ENCODE measurements at places on chromosomes 11 and 22.

- DNase-seq, result no peak
Measured at GRCh38 chr22:49749885-49750510, 77.7 kb downstream of the BRD1 start.

DNA sequence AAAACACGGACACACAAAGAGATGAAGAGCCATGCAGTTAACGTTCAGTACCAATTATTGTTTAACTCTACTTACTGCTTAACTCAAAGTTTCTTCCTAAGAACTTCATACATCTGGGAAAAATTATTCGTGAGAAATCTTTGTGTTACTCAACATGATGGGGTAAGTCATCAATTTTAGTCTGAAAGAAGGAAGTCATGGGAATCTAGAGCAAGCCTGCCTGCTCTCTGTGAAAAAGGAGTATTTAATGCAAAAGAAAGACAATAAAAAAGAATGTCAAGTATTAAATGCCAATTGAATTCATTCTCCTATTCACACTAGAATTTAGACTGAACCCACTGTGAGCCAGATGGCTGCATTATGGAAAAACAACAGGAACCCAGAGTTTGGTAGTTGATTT, 16.0 kb downstream of the TMEM123 start:
- DNase-seq, result no peak

GRCh38 chr11:124440608-124441007, 4.9 kb downstream of the OR8B8 start:
- DNase-seq, result no peak

GRCh38 chr11:78244080-78244479, 55.4 kb downstream of the USP35 start:
- DNase-seq, result no peak

DNA sequence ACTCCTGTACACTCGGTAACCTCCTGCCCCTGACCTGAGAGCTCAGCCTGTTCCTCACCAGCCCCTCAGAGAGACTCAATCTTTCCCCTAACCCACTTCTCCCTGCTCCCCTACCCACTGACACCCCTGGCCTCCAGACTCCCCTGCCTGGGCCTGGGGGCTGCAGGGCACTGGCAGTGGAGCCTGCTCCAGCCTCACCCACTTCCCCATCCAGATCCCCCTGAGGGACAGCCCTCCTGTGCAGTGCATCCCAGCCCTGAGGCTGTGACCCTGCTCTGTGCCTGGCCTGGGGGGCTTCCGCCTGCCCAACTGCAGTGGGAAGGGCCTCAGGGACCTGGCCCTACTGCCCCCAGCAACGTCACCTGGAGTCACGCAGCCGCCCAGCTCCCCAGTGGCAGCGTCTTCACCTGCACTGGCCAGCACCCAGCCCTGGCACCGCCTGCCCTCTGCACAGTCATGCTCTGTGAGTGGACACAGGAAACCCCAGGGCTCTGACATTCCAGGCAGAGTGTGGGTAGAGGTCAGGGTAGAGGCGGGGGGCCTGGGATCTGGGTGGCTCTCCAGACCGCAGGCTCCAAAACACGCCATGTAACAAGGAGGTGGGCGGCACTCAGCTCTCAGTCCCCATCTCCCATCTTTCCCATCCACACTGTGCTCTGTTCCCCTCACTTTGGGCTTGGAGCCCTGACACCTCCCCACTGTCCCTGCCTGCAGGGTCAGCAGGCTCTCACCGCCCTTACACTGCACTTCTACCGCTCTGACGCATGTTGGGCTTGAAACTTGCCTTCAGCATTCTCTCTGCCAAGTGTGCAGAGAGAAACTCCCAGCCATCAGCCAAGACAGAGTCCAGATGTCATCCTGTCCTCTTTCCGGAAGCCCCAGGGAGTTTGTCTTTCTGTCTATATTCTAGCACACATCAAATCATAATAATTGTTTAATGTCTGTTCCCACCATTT, 5.1 kb downstream of the VSIG10L2 start:
- DNase-seq, result no peak

DNA sequence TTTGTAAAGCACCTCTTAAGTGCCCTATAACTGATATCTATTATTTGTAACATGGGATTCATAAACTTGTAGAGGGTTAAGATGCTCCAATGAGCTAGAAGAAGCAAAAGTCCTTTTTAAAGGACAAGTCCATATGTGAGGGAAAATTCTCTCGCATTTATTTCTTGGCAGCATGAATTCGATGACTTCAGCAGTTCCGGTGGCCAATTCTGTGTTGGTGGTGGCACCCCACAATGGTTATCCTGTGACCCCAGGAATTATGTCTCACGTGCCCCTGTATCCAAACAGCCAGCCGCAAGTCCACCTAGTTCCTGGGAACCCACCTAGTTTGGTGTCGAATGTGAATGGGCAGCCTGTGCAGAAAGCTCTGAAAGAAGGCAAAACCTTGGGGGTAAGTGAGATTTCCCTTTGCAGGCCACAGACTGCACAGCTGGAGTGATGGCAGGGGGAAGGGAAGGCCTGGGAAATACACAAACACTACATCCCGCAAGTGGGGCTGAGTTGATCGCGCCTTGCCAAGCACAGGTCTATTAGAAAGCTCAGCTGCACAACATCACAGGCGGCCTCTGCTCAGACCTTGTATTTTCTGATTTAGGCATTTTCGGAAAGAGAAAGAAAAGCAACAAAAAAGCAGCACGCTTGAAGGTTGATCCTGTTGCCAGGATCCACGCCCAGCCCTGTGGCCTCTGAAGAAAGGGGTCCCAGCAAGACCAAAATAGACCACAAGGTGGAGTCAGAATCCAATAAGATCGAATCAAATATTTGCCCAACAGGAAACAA, 1.5 kb downstream of the MS4A8 start:
- DNase-seq, result no peak

DNA sequence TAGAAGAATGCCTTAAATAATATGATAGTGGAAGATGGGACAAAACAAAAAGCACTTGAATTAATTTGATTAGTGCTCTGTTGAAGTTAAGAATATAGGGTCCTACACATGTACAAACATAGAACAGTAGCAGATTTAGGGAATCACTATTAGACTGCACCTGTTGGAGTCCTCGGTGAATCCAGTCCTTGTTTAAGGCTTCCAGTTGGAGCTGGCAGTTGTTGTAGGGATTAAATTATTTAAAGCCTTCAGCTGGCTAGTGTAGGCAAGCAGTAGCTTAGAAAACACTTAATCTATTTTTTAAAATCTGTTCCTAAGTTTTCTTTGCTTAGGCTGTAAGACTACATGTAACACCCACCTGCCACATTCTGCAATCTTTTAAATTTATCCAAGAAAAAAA, 24.5 kb upstream of the CSTF3 start:
- DNase-seq, result no peak

- no peak for DNase-seq
Measured at GRCh38 chr11:44899959-44900358, 50.7 kb downstream of the TP53I11 start.

DNA sequence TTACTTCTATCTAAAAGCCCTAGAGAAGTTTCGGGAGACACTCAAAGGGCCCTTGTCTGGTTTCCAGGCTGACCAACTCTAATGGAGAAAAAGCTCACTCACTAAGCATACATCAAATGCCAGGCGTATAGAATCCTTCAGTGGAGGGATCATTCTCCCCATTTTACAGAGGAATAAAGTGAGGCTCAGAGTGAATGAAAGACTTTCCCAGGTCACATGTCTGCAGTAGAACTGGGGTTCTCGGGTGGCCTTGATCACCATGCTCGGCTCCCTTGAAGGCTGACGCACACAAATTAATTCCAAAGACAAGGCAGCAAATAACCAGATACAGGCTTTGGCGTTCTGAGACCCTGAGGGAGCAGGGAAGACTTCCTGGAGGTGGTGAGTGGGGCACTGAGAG, 60.0 kb downstream of the THAP12 start:
- DNase-seq, result no peak

DNA sequence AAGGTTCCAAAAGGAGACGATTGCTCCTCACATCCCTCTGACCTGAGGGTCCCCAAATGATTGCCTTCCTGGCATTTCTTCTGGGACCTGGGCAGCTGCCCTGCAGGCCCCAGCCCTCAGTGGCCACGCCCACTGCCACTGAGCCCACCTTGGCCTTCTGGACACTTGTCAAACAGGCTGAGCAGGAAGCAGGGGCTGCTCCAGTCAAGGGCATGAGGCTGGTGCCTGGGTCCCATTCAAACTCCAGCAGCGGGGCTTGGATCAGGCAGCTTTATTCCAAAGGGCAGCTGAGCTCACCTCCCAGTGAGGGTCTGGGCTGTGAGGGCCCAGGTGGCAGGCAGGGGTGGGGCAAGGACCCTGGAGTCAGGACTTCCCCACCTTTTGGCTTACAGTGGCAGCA, 13.6 kb downstream of the KCTD17 start:
- no peak for DNase-seq

DNA sequence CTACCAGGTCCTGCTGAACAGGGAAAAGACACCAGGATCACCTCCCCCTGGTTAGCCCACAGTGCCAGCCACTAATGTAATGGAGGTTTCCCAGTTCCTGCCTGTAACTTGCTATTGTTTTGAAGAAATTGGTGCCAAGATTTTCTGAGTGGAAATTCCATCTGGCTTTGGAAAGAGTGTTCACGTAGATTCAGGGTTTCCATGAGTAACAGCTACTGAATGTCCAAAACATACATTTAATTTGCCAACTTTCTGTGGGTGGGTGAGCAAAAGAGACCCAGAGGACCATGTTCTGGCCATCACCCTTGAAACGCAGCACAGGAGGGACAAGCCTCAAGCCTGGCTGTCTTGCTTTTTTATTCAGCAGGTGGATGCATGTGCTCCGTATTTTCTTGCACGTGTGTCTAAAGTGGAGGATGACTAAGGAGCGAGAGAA, 8.8 kb upstream of the DKK3 start:
- no peak for DNase-seq

GRCh38 chr11:112637876-112638275, 323.3 kb upstream of the NCAM1 start:
- no peak for DNase-seq

- DNase-seq, result no peak
Measured at GRCh38 chr11:776561-777287, 563 bp downstream of the GATD1 start.

DNA sequence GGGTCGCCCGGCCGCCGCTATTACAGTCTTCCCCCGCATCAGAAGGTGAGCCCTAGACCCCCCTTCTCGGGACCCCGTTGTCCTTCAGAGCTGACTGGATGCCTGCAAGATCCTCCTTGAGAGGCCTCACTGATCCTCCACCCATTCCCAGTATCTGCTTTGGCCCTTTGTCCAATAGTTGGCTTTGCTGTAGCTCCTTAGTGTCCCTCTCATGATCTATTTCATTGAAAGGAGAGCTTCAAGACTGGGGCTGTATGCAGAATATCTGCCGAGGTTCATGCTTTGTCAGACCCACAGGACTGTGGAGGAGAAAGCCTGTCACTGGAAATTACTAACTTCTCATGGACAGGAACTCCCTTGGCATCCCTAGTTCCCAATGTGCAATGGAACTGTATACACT, 499 bp downstream of the DLAT start:
- DNase-seq, result no peak

DNA sequence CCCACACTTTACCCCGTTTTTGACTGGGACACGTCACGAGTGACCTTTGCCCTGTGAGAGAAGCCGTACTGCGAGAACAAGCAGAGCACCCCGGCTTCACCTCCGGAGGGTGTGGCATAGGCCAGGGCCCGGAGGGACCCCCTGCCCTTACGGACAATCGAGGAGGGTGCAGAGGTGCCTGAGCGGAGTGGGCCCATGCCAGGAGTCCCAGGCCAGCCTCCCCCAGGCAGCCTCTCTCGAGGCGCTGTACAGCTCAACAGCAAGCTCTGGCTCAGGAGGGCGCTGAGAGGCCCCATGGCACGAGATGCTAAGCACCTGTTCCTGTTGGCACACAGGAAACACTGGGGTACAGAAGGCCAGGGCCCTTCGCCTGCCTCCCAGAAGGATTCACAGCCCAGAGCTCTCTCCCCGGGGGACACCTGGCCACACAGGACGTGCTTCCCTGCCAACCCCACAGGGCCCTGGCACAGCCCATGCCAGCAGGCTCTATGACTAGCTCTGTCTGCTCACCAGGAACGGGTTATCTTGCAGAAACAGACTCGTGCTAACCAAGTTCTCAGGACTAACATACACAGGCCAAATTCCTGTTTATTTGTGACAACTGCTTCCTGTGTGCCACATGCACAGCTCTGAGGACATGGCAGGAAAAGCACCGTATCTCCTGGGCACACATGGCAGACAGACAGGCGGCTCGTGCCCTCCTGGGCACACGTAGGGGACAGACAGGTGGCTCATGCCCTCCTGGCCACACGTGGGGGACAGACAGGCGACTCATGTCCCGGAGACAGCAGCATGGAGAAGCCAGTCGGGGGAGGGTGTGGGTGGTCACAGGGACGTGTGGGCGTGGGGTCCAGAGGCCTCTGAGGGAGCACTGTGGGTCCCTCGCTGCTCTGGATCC, 11.6 kb downstream of the TOLLIP start:
- no peak for DNase-seq

- no peak for DNase-seq
Measured at GRCh38 chr22:50626850-50627641, 906 bp downstream of the ARSA start.

GRCh38 chr11:63613517-63614135, 607 bp downstream of the PLAAT3 start:
- peak; percentile 77 for DNase-seq

- DNase-seq, result peak; percentile 30
Measured at GRCh38 chr11:35714882-35715627, 52.5 kb downstream of the TRIM44 start.

DNA sequence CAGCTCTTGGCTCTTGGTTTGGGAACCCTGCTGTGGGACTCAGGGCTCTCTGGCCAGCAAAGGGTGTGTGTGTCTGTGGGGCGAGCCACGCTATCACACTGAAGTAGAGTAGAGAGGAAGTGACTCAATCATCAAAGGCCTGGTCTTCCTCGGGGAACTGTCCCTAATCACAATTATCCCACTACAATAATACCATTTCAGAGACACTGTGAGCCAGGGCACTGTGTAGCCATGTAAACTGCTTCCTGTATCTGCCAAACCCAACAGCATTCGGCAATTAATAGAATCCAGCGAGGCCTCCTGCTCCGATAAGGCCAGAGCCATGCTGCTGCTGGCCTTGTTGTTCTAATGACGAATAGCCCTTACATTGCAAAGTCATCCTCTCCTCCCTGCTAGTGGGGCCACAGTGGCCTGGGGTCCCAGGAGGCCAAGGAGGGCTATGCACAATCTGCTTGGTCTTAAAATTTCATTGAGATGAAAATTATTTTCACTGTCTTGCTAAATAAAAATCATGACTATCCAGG, 49.8 kb upstream of the LMO2 start:
- no peak for DNase-seq

- no peak for DNase-seq
Measured at GRCh38 chr11:15275141-15275540, 160.4 kb downstream of the INSC start.

GRCh38 chr11:106276859-106277436, 199.5 kb downstream of the AASDHPPT start:
- DNase-seq, result no peak

- no peak for DNase-seq
Measured at GRCh38 chr11:121418625-121419114, 33.4 kb upstream of the SORL1 start.

- no peak for DNase-seq
Measured at GRCh38 chr22:49838771-49839717, 11.4 kb upstream of the BRD1 start.

All from hypothalamus (tissue), 51 donors.